ENCODE measurements at places on chromosomes 13 and 19.

DNA sequence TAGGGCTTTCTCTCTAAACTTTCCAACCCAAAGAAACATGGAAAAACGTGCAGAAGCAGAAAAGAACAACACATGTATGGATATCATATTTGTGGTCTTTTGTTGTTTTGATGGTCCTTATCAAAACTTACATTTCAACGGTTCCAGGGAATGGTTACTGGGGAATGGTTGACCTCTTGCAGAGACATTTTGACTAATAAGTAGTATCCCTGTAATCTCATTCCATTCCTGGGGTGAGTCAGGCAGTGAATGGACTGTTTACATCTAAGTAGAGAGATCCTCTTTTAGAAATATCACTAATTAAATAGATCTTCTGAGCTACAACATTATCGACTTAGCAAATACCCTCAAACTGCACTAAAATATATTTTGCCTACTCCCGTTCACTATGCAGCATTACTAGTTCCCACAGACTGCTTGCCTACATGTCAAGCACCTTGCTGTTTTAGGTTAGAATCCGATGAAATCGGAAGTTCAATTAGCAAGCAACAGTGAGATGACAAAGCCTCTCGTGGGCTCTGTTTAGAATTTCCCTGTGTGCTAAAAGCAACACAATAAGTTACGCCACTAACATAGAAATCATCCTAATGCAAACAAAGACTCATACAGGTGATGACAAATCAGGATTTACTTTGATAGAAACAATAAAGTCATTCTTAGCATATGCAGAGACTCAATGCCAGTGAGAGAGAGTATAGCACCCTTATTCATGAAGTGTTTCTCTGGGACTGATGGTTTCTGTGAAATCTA lies 797.7 kb upstream of the ARGLU1 start:
- no peak for DNase-seq

DNA sequence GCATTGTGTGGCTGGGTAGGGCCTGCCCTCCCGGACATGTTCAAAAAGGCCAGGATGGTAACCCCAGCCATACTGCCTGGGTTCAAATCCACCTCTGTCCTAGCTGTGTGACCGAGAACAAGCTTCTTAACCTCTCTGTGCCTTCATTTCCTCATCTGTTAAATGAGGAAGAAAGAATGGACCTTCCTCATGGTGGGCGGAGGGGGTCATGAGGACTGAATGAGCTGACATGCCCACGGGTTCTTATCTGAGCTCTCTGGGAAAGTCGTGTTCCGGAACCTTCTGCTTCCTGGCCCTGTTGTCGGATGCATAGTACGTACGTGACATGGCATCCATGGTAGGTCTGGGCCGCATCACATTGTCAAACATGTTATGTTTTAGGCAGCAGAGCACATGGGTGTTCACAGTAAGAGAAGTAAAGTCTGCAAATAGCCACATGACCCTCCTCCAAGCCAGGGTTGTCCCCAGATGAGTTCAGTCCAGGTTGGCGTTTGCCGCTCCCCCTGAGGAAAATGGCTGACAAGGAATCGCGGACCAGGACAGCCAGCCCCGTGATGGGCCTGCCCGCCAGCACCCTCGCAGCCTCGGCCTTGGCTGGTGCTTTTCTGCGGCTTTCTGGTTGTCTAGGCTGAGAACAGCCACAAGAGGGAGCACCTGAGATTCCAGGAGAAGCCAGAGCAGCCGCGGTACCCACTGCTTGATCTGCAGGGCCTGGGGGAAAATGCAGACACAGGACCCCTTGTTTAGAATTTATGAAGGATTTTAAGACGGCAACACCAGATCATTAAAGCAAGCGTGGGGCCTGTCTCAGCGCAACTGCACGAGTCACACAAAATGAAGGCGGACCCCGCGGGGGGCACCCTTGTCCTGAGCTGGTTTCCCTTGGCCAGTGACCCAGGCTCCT lies 2.4 kb upstream of the NTN5 start:
- DNase-seq = peak; percentile 80

GRCh38 chr13:39282400-39282972 lies 244.2 kb downstream of the NHLRC3 start:
- no peak for DNase-seq

DNA sequence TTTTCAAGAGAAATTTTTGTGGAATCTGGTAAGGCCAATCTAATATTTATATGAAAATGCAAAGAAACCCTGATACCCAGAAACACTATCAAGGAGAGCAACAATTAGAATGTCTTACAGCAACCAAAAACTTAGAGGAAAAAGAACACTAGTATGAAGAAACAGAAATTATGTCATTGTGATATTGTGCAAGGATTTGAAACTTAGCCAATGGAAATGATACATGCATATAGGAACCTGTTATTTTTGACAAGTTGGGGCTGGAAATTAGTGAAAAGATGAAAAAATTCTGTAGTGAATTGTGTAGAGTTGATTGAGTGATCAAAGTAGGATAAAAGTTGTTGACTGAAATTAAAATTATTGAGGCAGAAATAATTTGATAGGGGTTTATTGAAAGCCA lies 792.6 kb upstream of the SLITRK6 start:
- DNase-seq = no peak

GRCh38 chr13:87302931-87303330 lies 368.2 kb upstream of the SLITRK5 start:
- no peak for DNase-seq
